COR-L47 (cell line): ENCODE measurements at places on chromosomes 2 and 18.

- DNase-seq: peak; percentile 30
Measured at GRCh38 chr18:50286391-50287027, 983 bp downstream of the CXXC1 start.

DNA sequence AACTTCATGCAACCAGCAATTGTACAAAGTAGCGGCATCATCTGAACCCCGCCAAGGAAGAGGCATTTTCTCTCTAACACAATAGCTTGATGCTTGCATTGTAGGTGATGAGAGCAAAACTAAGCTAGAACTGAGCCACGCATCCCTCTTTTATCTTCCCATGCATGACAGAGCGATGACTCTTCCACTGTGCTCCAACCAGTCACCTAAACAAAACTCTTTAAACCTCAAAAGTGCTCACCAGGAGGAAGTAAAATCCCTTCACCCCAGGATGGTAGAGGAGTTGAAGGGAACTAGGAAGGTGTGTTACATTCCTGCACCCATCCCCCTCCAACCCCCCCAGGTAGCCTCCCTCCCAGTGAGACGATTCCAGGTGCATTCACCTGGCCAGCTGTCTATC is 59.7 kb upstream of the SALL3 start:
- DNase-seq: no peak

DNA sequence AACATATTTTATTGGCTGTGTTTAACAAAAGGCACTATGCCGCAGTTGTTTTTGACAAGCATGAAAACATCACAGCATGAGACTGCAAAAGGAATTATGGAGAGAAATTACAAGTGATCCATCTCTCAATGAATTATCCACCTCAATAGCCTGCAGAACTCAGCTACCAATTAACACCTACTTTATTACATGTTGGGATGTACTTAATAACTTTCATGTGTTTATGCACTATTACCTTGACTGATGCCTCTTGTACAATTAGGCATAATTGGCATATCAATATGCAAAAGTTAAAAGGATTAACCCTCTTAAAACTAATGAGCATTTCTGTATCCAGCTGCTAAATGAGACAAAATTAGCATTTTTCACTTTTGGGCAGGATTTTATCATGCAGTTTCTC is 27.8 kb downstream of the ARHGAP15 start:
- DNase-seq: no peak

- DNase-seq: no peak
Measured at GRCh38 chr2:114079366-114080004, 189.6 kb downstream of the ACTR3 start.

DNA sequence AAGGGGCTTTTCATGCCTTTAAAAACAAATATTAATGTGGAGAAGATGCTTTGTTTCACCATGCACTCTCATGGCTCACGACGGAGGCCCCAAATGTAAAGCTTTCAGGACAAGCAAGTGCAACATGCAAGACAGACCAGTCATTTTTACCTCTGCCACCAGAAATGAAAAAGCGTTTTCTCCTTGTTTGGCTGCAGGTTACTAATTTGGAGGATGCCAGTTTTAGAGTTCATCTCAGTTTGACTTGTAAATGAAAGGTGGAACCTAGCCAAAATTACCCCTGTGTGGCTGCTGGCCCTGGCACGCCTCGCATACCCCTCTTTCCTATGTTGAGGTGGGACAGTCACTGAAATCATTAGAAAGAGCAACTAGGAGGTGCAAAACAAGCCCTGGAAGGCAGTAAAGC is 138.6 kb downstream of the BCL2 start:
- no peak for DNase-seq

DNA sequence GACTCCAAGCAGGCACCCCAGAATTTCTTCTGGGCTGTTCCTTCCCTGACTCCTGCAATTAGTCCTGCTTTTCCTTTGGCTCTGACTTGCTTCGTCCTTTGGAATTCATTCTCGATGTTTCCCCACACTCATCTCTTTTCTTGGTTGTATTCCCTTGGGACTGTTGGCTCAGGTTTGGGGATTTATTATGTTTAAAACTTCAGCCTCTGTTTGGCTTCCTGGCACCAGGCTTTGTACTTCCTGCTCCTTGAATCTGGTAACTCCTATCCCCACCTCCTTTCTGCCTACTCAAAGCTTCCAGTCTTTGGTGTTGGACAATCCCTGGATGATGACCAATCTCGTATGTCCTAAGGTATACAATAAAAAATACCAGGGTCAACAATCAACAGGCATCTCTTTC is 1.8 kb upstream of the KCNE4 start:
- no peak for DNase-seq

DNA sequence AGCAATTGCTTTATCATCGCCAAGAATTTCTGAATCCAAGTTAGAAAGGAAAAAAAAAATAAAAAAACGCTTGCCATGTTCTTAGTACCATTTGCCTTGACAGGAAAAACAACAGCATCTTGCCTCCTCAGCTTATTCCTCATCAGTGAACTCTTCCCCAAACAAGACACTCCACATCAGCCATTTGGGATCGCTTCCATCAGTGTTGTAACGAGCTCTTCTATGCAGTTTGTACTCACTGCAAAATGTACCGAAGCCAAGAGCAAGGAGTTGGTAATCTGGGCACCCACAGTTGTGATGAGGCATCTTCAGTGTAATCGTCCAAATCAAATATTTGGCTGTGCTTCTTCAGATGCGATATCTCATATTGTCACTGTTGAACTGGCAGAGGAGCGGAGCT is 503.7 kb downstream of the TMEM182 start:
- no peak for DNase-seq

GRCh38 chr2:159890551-159891266 is 92.7 kb upstream of the CD302 start:
- no peak for DNase-seq

DNA sequence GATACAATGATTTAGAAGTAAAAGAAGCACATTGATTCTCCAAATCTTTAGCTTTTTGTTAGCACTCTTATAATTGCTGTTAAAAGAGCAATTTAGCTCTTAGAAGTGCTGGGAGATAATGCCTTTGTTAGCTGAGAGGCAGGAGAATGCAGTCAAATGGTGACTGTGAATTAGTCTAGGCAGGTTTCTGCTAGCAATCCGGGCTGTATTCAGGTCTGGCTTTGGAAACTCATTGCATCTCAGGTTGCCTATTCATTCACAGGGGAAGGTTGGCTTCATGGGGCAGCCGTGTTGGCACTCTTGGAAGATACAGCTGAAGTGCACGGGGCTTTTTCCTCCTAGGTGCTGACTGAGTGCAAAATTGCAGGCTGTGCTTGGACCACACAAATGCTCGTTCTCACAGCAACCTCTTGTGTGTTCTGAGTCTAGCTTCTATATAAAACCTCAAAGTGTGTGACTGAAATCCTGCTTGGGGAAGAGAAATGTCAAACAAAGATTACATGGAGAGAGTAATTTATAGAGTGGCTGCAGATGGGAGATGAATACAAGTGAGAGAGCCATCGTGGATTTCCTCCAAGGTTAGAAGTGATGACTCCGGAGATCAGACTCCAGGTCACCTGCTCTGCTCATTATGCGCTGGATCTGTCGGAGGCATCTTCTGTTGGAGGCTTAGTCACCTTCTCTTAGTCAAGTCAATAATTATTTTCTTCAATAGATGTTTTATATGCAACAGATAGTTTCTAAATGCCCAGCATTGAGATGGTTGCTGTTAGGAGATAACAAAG is 167.8 kb downstream of the PMAIP1 start:
- DNase-seq: no peak

GRCh38 chr18:23826850-23827620 is 137.8 kb downstream of the LAMA3 start:
- DNase-seq: no peak

- no peak for DNase-seq
Measured at GRCh38 chr2:189276277-189276676, 96.7 kb upstream of the COL5A2 start.

DNA sequence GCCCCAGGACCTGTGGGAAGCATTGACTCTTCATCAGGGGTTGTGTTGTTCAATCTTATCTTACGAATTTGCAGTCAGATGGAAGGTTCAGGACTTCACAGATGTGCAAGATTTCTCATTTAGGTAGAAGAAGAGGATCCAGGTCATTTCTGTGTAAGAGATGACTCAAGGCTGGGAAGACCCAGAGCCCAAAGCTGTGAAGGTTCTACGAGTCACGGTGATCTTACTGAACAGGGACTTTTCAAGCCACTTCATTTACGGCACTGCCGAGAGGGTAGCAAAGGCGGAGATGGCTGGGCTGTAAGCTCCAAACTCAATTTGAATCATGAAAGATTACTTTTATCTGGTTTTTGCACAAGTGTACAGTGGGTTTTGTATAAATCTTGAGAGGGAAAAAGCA is 228.0 kb upstream of the MEX3C start:
- DNase-seq: no peak

DNA sequence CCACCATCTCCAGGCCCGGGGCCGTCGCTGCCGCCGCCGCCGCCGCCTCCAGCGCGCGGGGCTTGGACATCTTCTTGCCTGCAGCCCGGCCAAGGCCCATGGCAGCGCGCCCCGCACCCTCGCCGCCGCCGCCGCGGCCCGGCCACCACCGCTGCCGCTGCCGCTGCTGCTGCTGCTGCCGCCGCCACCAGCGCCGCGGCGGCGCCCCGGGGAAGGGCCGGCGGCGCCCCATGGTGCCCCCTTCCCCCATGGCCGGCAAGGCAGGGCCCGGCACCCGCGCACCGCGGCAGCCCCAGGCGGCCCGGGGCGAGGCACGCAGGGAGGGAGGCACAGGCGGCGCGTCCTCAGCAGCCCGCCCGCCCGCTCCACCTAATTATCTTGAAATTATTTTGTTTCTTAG is 3057.4 kb downstream of the RPIA start:
- no peak for DNase-seq

GRCh38 chr2:232330068-232330999 is 48.2 kb upstream of the ALPP start:
- DNase-seq: no peak

DNA sequence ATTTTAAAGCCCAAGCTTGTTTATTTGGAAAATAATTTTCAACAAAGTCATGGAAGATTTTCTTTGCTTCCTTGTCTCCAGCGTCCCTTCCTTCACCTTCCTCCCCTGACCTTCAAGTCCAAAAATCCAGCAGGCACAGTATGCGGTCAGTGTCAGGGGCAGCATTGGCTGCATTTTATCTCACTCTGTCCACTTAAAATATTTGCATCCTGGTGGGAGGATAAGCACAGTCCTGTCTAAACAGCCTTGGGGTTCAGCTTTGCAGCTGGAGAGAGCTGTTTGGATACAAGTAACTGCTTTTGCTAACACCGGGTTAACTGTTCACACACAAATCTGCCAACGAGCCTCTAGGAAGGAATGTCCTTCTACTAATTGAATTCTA is 318.1 kb downstream of the PDE11A start:
- DNase-seq: no peak

GRCh38 chr2:64380853-64381527 is 73.0 kb upstream of the LGALSL start:
- DNase-seq: no peak

- DNase-seq: no peak
Measured at GRCh38 chr2:144131042-144131441, 388.9 kb downstream of the ZEB2 start.

DNA sequence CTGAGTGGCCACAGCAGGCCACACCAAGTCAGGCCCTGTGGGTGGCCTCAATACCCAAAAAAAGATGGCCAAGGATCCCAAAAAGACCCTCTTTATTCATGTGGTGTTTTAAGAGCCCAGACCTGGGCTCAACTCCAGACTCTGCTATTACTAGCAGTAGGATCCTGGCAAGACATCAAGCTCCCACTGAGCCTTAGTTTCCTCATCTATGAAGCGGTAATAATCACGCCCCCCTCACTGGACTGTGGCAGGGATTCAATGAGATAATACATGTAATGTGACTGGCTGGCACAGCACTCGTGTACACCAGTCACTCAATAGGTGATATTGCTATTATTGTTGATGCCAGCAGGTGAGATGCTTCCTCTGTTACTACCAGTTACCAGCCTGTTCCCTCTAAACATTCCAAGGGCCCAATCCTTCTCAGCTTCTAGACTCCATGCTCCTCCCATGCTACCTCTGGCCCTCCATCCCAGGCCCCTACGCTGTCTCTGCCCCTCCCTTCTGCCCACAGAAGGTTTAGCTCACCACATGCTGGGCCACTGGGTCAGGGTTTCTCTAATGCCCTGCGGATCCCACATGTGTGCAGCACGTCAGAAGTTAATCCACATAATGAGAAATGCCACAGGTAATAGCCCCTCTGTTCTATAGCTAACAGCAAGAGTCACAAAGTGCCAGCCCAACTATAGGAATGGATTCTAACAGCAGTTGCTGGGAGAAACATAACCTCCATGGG is 51.2 kb downstream of the SLC4A5 start:
- peak; percentile 9 for DNase-seq

GRCh38 chr2:49917654-49918053 is 763.3 kb upstream of the FSHR start:
- DNase-seq: no peak

DNA sequence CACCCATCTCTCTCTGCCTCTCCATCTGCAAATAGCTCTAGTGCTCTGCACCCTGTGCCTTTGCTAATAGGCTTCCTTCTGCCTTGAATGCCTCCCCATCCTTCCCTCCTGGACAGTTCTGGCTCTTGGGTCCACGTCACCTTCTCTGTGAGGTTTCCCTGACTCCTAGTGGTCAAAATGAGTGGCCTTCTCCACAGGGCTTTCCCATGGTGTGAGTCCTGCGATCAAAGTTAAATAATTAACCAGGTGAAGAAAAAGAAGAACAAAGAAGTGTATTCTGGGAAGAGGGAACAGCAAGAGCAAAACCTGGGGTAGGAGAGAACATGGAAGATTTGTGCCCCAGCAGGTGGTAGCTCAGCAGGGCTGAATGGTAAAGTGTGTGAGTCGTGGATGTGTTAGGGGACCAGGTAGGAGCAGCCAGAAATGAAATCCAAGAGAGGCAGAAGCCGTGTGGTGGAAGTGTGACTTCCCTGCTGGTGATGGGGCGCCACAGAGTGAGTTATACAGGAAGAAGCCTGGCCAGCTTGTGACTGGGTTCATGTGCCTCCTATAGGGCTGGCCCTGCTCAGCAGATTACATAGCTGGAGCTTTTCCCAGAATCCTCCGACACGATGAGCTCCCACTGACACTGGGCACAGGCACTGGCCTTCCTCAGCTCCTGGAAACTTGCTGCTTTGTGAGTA is 93.8 kb upstream of the LDAH start:
- DNase-seq: no peak

DNA sequence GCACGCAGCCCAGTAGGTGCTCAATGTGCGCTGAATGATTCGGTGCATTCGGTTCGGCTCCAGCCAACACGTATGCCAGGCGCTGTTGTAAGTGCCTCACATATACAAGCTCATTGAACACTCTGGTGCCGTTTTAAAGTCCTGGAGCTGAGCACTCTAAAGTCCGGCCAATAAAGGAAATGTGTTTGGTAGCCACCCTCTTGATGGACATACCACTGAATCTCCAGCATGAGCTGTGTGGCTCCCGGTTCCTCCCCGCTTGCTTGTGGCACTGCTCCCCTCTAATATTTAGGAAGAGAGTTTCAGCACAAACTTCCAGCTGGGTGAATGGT is 112.1 kb downstream of the MCFD2 start:
- DNase-seq: no peak
